ENCODE measurements at places on chromosomes 7 and 10. TPM values are rescaled to one million over a fixed set of nuclear protein-coding genes. Genes with fewer than 3 reads are reported as not detected.

Gene DPP6
- total RNA-seq: 0.50 TPM

Gene TUBAL3
- total RNA-seq: not detected

Gene KNDC1
- total RNA-seq: 3.2 TPM

Gene DMBT1
- total RNA-seq: under 0.01 TPM

Gene CCDC3
- total RNA-seq: 0.25 TPM

Gene STX1A
- total RNA-seq: 17.4 TPM

Gene SLIT1
- total RNA-seq: 0.11 TPM

Gene CYP2C19
- not detected for total RNA-seq

Gene MARVELD1
- total RNA-seq: 23.7 TPM

Gene MORN4
- 5.0 TPM for total RNA-seq

Gene HOXA2
- total RNA-seq: under 0.01 TPM

Gene CCDC172
- total RNA-seq: not detected

Gene GDF2
- not detected for total RNA-seq

Gene ATOH7
- not detected for total RNA-seq

Gene PIK3CG
- total RNA-seq: not detected

Gene NCF1
- total RNA-seq: not detected

Gene SUFU
- 2.2 TPM for total RNA-seq

Gene CPA1
- total RNA-seq: not detected

Gene RAPGEF5
- total RNA-seq: 0.75 TPM

Gene SH2D4B
- not detected for total RNA-seq

Gene TEX36
- not detected for total RNA-seq

Gene ANKRD7
- total RNA-seq: 1.9 TPM

Gene AZGP1
- 0.33 TPM for total RNA-seq

Gene GCK
- total RNA-seq: 0.62 TPM

Gene SYT15B
- under 0.01 TPM for total RNA-seq

Gene PAX4
- total RNA-seq: not detected

Gene BMPER
- total RNA-seq: 5.0 TPM

Gene HOXA6
- total RNA-seq: 1.7 TPM

Gene CYP2E1
- 0.37 TPM for total RNA-seq

Gene PIP
- not detected for total RNA-seq

Measured in uterine smooth muscle cell (primary cell).